ENCODE measurements at places on chromosomes 6 and 20. TPM values are rescaled to one million over a fixed set of nuclear protein-coding genes. Genes with fewer than 3 reads are reported as not detected.

Gene TMEM244
- not detected for total RNA-seq

Gene TFAP2C
- total RNA-seq = 2.8 TPM

Gene BPIFB4
- total RNA-seq = not detected

Gene ILRUN
- total RNA-seq = 62.8 TPM

Gene FAM184A
- total RNA-seq = 8.7 TPM

Gene ANKRD66
- total RNA-seq = not detected

Gene PTCHD4
- not detected for total RNA-seq

Gene RXRB
- 27.4 TPM for total RNA-seq

Gene UBE2C
- total RNA-seq = 173 TPM

Gene GRM1
- not detected for total RNA-seq

Gene ATF6B
- 127 TPM for total RNA-seq

DNA sequence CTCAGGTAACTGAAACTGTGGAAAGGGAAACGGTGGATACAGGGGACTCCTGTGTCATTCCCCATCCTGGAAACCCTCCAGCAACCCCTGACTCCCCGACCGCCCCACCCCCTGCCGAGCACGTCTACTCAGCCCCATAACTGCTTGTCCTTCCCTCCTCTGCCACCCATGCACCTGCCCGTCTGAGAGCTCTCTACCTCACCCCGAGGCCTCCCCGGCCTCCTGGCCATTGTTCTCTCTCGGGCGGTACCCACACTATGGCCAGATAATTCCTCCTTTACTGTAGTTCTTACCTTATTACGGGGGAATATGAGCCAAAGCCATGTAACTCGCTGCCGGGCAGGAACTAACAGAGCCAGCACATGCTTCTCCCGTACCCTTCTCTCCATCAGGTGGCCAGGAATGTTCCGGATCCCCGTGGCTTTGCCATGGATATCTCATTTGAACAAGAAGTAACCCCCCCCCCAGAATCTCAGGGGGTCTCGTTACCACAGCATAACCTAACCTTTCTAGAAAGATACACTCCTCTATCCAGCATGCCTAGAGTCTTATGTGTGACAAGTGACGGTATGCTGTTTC is 4.8 kb upstream of the IRF4 start:
- no peaks in the 10 kb centered on the region for H3K36me3 ChIP-seq
- no peaks in the 10 kb centered on the region for H3K27me3 ChIP-seq
- DNase-seq = no peak
- H3K4me1 ChIP-seq = no peaks in the 10 kb centered on the region
- H3K27ac ChIP-seq = no peak overlapping the region
- no peak overlapping the region for H3K4me3 ChIP-seq

DNA sequence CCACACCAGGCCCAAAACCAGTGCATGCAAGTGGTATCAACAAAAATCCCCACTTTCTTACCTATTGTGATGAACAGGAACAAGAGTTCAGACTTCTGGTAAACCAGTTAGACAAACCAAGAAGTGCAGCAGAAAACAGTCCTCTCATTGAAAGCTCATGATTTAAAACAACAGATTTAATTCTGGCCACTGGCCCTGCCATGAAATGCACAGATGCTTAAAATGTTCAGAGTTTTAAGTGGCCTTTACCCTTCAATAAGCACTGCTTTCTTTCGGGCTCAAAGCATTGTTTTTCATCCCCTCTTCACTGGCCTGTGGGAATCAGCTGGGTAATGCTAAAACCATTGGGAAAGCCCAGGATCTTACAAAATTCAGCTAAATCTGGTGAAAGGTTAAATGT is 102.4 kb upstream of the ISM1 start:
- DNase-seq = no peak
- no peaks in the 10 kb centered on the region for H3K4me1 ChIP-seq
- H3K36me3 ChIP-seq = no peaks in the 10 kb centered on the region
- H3K27me3 ChIP-seq = peaks cover 7% of the 10 kb centered on the region
- H3K27ac ChIP-seq = no peak overlapping the region
- H3K4me3 ChIP-seq = no peak overlapping the region

DNA sequence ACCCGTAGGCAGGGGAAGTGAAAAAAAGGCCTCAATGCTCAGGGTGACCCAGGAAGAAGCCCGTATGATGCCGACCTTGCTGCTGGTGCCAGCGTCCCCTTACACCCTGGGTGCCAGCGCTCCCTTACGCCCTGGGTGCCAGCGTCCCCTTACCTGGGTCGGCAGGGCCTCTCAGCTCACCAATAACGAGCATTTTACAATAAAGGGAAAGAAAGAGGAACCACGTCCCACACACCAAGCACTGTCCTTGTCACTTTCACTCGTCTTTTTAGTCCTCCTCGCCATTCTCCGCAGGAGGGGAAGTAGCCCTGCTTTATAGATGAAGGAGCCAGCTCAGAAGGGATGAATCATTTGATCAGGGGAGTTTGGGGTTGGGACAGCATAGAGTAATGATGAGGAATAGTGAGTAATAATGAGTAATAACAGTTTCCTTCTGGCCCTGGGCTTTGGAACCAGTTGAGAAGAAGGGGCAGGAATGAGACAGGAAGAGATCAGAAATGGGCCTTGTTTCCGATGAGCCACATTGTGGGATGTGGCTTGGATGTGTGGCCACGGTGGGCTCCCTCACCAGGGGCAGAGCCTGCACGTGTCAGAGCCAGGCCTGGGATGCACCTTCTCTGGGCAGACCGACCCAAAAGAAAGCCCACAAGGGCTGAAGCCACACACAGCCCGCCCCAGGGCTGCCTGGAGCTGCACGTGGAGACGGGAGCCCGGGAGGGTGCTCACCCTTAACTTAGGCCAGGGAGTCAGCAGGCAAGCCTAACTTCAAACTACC is 75.7 kb downstream of the SYNJ2 start:
- no peak overlapping the region for H3K4me3 ChIP-seq
- H3K27me3 ChIP-seq = no peaks in the 10 kb centered on the region
- H3K4me1 ChIP-seq = peaks cover 37% of the 10 kb centered on the region

- DNase-seq = no peak
- H3K27ac ChIP-seq = no peak overlapping the region
- no peaks in the 10 kb centered on the region for H3K36me3 ChIP-seq
Observed at GRCh38 chr6:91288741-91289140, 701.9 kb upstream of the MAP3K7 start.

GRCh38 chr20:42494290-42494689 is 695.4 kb downstream of the PTPRT start:
- DNase-seq = no peak
- no peak overlapping the region for H3K4me3 ChIP-seq
- H3K27ac ChIP-seq = no peak overlapping the region
- H3K27me3 ChIP-seq = no peaks in the 10 kb centered on the region
- no peaks in the 10 kb centered on the region for H3K36me3 ChIP-seq

- H3K27me3 ChIP-seq = no peaks in the 10 kb centered on the region
- no peak overlapping the region for H3K4me3 ChIP-seq
- H3K4me1 ChIP-seq = no peaks in the 10 kb centered on the region
Observed at GRCh38 chr20:39871013-39871412, 818.0 kb downstream of the MAFB start.

GRCh38 chr20:16205507-16205906 is 367.7 kb downstream of the KIF16B start:
- no peaks in the 10 kb centered on the region for H3K27me3 ChIP-seq
- no peaks in the 10 kb centered on the region for H3K36me3 ChIP-seq
- H3K4me3 ChIP-seq = no peak overlapping the region
- H3K4me1 ChIP-seq = no peaks in the 10 kb centered on the region

- no peak overlapping the region for H3K4me3 ChIP-seq
- no peak for DNase-seq
- no peak overlapping the region for H3K27ac ChIP-seq
- H3K4me1 ChIP-seq = no peaks in the 10 kb centered on the region
Observed at GRCh38 chr20:1905693-1906092, 10.5 kb downstream of the SIRPA start.

- no peak for DNase-seq
- H3K27me3 ChIP-seq = no peaks in the 10 kb centered on the region
- H3K4me3 ChIP-seq = peak overlapping the region; percentile 38
Observed at GRCh38 chr6:142884214-142885035, 60.6 kb downstream of the HIVEP2 start.

DNA sequence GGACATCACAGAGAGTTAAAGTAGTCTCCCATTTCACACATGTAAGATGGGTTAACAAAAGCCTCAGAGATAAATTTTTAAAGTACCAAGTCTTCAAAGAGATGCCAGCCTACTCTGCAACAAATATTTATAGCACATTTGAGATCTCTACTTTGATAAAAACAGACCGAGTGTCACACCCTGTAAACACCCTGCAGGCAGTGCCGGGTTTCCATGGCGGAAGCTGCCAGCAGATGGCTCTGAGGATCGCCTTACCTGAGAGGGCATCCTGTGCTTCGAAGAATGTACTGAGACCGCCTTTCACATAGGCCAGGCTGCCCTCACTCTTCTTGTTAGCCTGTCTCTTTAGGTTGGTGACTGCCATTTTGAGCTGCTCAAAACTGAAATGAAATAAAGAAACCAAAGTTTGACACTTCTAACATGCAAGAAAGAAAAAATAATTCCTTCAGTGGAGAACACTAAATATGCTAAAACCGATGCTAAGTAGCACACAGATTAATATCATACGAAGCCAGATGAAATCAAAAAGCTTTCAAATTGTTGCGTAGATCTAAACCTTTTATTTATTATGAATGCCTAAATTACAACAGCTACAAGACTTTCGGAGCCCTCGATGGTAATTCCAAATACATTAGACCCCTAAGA is 39.3 kb downstream of the HUS1B start:
- H3K27me3 ChIP-seq = no peaks in the 10 kb centered on the region
- no peaks in the 10 kb centered on the region for H3K4me1 ChIP-seq
- H3K27ac ChIP-seq = no peak overlapping the region
- no peak for DNase-seq

DNA sequence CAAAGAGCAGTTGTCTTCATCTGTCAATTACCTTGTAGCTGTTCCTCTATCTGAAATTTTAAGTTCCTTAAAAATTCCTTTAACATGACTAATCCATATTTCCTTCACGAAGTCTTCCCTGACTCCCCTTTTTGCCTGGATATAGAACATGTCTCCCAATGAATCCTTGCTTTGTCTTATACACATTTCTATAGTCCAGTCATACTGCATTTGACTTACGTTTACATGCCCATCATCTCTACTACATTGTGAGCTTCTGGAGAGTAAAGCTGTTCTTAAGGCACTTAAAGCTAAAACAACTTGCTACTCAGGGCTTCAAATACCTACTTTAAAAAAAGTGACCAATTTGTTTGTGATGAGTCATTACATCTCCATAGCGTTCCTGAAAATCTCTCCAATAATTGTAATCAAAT is 4.9 kb downstream of the REV3L start:
- no peak for DNase-seq
- no peaks in the 10 kb centered on the region for H3K36me3 ChIP-seq
- no peaks in the 10 kb centered on the region for H3K27me3 ChIP-seq
- H3K4me1 ChIP-seq = peaks cover 57% of the 10 kb centered on the region
- peak overlapping the region; percentile 84 for H3K27ac ChIP-seq
- no peak overlapping the region for H3K4me3 ChIP-seq

DNA sequence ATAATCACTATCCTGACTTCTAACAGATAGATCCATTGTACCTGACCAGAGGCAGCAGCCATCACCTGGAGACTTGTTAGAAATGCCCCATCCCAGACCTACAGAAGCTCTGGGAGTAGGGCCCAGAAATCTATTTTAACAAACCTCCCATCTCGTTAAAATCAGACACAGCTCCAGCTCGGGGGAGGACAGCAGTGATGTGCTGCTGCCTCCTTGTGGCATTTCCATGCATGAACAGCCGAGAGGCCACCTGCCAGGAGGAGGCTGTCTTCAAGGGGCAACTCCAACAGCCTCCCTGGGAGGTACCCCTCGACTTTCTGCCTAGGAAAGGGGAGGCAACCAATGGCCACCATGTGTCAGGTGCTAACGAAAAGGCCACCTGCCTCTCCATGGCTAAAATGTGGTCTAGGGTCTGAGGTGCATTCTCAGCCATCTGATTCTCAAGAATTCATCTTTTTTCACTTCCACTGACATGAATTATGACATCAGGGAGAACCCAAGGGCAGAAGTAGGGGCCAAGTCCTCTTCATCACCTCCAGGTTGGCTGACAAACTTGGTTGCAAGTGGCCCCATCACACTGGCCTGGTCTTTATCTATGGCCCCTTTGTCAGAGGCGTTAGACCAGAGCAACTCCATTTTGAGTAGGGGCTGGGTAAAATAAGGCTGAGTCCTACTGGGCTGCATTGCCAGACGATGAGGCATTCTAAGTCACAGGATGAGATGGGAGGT is 12.2 kb upstream of the KCNK15 start:
- no peaks in the 10 kb centered on the region for H3K36me3 ChIP-seq
- no peak overlapping the region for H3K4me3 ChIP-seq
- no peaks in the 10 kb centered on the region for H3K27me3 ChIP-seq
- peak overlapping the region; percentile 99 for H3K27ac ChIP-seq
- peak; percentile 83 for DNase-seq

GRCh38 chr6:47352966-47353365 is 43.3 kb upstream of the TNFRSF21 start:
- H3K36me3 ChIP-seq = no peaks in the 10 kb centered on the region
- H3K4me1 ChIP-seq = no peaks in the 10 kb centered on the region
- H3K27me3 ChIP-seq = no peaks in the 10 kb centered on the region
- H3K27ac ChIP-seq = no peak overlapping the region
- H3K4me3 ChIP-seq = no peak overlapping the region

GRCh38 chr6:169968541-169969270 is 217.3 kb downstream of the ERMARD start:
- no peaks in the 10 kb centered on the region for H3K36me3 ChIP-seq
- H3K27ac ChIP-seq = no peak overlapping the region
- DNase-seq = no peak
- H3K4me3 ChIP-seq = no peak overlapping the region
- no peaks in the 10 kb centered on the region for H3K27me3 ChIP-seq
- no peaks in the 10 kb centered on the region for H3K4me1 ChIP-seq

GRCh38 chr6:20778912-20779311 is 244.7 kb downstream of the CDKAL1 start:
- DNase-seq = no peak
- H3K36me3 ChIP-seq = no peaks in the 10 kb centered on the region
- H3K4me1 ChIP-seq = no peaks in the 10 kb centered on the region
- no peak overlapping the region for H3K27ac ChIP-seq

GRCh38 chr6:52190409-52190808 is 4.2 kb downstream of the IL17A start:
- DNase-seq = no peak
- H3K27me3 ChIP-seq = peaks cover 13% of the 10 kb centered on the region
- H3K27ac ChIP-seq = no peak overlapping the region
- H3K4me3 ChIP-seq = no peak overlapping the region
- no peaks in the 10 kb centered on the region for H3K4me1 ChIP-seq

GRCh38 chr6:133085896-133086295 is 155.3 kb upstream of the EYA4 start:
- H3K4me1 ChIP-seq = no peaks in the 10 kb centered on the region
- H3K4me3 ChIP-seq = no peak overlapping the region
- no peaks in the 10 kb centered on the region for H3K36me3 ChIP-seq
- no peak for DNase-seq
- no peak overlapping the region for H3K27ac ChIP-seq
- H3K27me3 ChIP-seq = no peaks in the 10 kb centered on the region

DNA sequence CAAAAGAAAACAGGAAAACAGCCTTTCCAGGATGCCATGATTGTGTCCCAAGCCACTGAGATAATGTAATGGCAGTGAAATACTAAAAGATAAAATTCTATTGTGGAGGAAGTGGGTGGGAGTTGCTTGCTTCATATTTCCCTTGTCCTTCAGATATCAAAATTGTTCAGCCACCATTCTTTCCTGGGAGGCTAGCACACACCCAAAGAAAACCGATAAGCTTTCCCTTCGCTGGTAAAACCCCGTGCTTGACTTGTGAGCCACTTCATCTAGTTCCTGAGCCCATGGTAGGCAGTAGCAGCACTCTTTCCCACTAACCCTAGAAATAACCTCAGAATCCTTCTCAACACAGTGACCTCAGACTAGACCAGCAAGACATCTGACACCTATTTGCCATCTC is 357.4 kb upstream of the PLCB4 start:
- H3K36me3 ChIP-seq = no peaks in the 10 kb centered on the region
- no peak for DNase-seq
- no peaks in the 10 kb centered on the region for H3K4me1 ChIP-seq
- H3K27me3 ChIP-seq = no peaks in the 10 kb centered on the region
- no peak overlapping the region for H3K27ac ChIP-seq
